ENCODE measurements at places on chromosomes 16 and 17.
A peak's percentile ranks its signal among the peaks of the same experiment; 100 is the strongest.

DNA sequence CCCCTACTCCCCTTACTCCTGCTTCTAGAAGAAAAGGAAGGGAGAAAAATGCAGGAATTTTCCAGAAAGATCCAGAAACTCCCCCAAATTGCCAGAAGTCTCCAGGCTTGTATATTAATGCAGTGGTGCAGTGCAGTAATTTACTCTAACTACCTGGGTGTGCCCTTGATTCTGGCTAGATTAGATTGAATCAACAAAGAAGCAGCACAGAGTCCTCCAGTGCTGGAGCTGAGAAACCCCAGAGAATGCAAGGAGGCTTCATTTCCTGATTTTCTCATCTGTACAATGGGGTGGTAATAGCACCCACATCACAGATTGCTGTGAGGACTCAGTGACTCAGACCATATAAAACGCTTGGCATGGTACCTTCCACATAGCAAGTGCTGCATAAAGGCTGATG, 247.3 kb upstream of the RPL38 start:
- no peak for DNase-seq

- DNase-seq, result peak; percentile 75
Observed at GRCh38 chr17:32659419-32659842, 172.6 kb downstream of the CDK5R1 start.

DNA sequence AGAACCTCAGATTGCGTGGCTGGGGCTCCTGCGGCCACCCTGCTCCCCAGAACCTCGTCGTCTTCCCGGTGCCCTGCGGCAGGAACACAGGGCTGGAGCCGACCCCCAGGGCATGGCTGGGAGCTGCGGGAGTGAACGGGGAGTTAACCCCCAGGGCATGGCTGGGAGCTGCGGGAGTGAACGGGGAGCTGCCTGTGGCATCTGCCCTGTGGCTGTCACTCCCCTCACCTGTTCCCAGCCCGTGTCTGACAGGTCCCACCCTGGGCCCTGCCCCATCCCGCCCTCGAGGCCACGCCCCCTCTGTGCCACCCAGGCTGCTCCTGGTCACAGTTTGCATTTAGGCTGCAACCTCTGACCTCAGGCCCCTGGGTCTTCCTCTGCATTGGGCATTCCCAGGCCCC, 39.4 kb upstream of the ACSF3 start:
- no peak for DNase-seq

GRCh38 chr16:81567987-81568748, 123.6 kb downstream of the CMIP start:
- DNase-seq, result no peak

DNA sequence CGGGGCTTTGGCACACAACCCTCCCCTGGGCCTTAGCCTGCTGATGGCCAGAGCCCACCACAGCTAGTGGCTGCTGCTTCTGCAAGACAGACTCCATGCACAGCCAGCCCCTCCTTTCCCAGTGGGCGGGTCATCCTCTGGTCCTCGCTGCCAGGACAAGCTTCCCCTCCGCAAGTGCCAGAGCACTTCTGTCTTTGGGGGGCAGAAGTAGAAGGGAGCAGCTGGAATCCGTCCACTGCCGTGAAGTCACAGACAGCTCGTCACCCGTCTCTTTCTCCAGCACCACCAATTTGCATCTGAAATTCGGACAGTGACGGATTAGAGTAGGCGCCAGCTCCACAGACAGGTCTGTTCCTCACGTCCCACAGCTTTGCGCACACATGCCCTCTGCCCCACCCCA, 31.3 kb upstream of the NAT9 start:
- DNase-seq, result no peak

DNA sequence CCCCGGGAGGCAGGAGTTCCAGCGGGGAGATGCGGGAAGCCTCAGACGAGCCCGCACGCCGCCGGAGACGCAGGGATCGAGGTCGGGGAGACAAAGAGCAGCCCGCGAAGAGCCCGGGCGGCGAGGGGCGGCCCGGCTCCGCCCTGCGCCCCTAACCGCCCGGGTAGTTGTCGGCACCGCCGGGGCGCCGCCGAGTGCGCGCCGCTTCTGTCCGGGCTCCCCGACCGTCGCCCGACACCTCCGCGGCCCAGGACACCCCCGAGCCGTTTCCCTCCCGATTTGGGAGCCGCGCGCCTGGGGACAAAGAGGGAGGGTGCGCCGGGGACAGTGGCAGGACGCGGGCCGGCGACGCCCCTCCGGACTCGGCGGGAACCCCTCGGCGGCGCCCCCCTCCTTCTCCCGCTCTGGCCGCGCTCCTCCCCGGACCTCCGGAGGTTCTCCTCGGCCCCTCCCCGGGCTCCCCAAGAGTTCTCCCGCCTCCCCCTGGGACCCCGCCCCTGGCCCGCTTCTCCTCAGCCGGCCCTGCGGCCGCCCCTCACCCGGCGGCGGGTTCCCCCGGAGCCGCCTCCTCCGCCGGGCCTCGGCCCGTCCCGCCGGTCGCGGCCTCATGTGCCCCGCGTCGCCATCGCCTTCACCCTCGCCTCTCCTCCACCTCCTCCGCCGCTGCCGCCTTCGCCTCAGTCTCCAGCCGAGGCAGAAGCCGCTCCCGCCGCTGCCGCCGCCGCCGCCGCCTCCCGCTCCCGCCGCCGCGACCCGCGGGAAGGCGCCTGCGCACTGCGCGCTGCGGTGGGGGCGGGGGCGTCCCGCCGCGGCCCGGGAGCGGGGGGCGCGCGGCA, at the start of gene GJC1:
TSS of gene GJC1 (minus strand) at position 765 of the 836 bp plus-strand sequence. CDS start 24,470 bp downstream, outside the sequence.
- peak; percentile 59 for DNase-seq

DNA sequence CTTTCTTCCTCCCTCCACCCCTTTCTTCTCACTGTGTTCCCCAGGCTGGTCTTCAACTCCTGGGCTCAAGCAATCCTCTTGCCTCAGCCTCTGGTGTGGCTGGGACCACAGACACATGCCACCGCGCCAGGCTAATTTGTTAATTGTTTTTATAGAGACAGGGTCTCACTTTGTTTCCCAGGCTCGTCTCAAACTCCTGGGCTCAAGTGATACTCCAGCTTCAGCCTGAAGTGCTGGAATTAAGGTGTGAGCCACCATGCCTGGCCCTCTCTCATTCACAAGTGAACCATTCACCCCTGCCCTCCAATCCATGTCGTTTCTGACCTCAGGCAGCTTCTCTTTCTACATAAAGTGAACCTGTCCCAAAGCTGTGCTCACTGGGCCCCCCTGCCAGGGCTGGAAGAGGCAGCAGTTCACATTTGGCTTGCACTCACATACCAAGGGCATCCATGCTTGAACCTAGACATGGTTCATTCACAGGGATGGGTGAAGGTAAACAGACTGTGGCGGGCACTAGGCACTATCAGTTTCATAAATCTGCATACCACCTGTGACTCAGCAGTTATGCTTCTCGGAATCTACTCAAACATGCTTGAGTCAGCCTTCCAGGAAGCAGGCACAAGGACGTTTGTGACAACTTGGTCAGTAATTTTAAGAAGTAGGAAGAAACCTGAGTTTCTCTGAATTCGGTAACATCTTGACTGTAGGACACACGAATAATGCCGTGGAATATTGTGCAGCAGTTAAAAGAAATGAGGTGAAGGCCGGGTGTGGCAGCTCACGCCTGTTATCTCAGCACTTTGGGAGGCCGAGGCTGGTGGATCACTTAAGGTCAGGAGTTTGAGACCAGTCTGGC, 6.0 kb upstream of the RNF213 start:
- no peak for DNase-seq
